ENCODE measurements at places on chromosomes 3 and 15. TPM values are rescaled to one million over a fixed set of nuclear protein-coding genes. Genes with fewer than 3 reads are reported as not detected.

The GPR149 gene
- polyA plus RNA-seq = 0.10 TPM

GRCh38 chr3:192395506-192395905, 331.8 kb downstream of the FGF12 start:
- no peak for DNase-seq

The SMAD6 gene
- polyA plus RNA-seq = 3.7 TPM

GRCh38 chr3:133901083-133901482, 5.4 kb upstream of the RAB6B start:
- DNase-seq = no peak

- DNase-seq = no peak
Observed at GRCh38 chr3:1082108-1082507, 10.7 kb upstream of the CNTN6 start.

- DNase-seq = peak; percentile 6
Observed at GRCh38 chr3:143668924-143669790, 179.1 kb downstream of the SLC9A9 start.

The TMEM40 gene
- 30.9 TPM for polyA plus RNA-seq

DNA sequence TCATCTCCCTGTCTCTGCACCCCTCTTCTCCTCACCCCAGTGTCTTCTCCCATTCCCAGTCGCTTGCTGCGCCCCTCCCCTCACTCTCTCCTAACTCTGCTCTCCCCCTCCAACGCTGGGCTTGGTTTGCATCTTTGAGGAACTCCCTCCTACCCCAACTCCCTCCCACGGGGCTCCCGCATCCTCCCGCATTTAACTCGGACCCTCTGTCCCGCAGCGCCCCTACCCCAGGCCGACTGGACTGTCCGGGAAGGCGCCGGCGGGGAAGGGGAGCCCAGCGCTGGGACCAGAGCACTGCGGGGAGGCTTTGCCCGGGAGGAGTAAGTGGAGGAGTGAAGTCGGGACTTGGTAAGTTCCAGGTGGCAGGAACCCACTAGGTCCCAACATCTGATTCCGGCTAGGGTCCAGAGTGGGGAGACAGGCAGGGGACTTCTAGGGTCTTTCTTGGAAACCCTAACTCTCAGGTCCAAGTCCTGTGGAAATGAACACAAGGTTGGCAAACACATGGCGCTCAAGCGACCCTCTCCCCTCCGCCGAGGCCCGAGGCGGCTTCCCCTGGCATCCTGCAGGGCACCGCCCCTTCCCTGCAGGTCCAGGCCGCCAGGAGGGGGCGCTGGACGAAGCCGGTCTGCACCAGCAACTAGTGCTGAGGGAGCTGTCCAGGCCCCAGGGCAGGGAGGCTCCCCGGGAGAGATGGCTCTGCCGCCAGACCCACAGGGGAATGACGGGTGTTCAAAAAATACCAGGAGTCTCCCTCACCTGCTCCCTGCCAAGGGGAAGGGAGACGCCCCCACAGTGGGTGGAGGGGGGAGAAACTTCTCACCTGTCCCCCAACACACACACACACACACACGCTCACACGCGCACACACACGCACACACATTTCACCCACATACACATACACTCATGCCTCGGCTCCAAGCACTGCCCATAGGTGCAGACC, 53.2 kb downstream of the LHFPL4 start:
- no peak for DNase-seq

GRCh38 chr3:79258479-79258878, 509.3 kb downstream of the ROBO1 start:
- DNase-seq = no peak

The CCDC9B gene
- polyA plus RNA-seq = 17.0 TPM

DNA sequence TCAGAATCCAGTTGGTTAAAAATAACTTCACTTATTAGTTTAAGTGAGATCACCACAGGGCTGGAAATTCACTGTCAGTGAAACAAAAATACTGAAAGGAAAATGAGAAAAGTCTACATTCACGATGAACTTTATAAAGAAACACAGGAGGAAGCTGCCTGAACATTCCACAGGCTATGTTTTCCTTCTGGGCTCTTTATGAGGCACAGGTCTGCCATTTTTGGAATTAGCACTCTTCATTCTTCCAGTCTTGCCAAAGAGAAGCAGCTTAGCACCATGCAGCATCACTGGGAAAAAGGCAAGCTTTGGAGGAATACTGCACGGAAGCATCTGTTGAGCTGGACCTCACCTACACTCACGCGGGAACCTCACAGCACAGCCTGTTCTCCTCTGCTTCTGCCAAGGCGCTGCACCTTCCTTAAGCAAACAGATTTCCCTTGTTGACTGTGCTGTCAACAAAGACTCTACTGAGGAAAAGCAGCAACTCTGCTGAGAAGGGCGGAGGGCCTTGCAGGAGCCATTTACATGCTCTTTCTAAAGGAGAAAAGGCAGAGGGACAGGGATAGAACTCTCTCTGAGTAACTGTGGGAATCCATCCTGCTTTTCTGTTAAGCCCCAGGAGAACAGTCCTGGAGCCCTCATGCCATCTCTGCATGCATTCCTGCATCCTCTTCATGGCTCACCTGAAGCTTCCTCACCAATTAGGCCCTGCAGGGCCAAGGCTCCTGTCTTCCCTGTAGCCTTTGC, 15.7 kb downstream of the SUSD5 start:
- no peak for DNase-seq

DNA sequence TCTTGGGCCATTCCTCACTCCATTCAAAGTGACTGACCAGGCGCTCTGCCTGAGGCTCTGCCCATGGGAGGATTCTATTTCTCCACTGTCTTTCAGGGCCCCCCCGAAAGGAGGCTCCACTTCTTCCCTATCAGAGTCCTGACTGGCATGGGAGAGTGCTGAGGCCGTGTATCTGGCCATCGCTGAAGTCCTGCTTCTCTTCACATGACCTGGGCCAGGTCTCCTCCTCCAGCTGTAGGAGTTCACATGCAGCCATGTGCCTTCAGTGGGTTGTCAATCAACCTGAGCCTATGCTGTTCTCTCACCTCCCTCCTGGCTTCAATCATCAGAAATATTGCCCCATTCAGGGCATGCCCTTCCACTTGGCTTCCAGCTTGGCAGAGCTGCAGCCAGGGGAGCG, 12.8 kb upstream of the APBA2 start:
- DNase-seq = no peak

- no peak for DNase-seq
Observed at GRCh38 chr15:71971905-71972304, 146.0 kb downstream of the MYO9A start.

The DCP1A gene
- polyA plus RNA-seq = 21.3 TPM

The REC114 gene
- polyA plus RNA-seq = not detected

DNA sequence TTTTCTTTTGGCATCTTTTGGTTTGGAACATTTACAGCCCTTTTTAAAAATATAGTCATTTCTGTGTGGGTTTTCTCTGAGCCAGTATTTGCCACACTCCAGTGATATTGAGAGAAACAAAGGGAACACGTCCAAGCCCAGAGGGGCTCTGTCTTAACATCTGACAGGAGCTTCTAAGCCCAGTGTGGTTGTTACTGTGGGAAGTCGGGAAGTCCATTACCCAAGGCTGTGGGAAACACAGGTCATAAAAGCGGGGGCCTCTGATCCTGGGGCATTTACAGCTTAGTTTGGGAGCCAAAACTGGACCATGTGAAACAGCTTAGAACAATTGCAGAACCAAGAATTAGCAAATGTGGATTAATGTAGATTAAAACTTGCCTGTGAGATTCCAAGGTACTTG, 123.0 kb downstream of the PTPRG start:
- no peak for DNase-seq

DNA sequence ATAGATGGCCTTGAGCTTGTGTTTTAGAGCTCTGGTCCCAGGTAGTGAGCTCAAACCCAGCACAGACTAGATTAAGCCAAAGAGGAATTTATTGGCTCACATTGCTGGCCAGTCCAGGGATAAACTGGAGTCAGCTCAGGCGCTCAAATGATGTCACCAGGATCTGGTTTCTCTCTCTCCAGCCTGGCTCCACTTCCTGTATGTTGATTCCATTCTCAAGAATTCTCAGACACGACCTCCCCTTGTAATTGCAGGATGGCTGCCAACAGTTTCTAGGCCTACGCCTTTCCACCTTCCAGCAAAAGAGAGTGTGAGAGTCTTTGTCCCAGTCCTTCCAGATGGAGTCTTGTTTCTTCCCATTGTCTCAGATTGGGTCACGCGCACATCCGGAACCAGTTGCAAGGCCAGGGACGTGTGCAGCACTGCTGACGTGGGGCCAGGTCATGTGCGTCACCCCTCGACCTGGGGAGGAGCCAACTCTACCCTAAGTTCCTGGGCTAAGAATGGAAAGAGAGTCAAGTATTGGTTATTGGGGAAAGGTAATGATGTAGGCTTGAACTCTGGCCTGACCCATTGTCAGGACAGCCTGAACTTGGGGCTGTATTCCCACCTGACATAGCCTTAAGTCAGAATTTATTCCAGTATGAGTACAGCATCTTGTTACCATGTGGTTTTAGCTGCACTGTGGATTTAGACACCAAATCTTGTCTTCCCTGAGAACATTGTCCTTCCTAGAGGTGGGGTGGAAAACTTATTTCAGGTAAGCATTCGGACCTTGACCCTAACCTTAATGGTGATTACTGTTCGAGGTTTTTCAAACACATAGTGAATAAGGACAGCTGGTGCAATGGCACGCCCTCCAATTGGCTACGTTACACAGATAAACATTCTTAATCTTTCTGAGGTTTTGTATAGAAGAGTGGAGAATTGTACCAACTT, 31.6 kb downstream of the CACNA1D start:
- DNase-seq = peak; percentile 31

DNA sequence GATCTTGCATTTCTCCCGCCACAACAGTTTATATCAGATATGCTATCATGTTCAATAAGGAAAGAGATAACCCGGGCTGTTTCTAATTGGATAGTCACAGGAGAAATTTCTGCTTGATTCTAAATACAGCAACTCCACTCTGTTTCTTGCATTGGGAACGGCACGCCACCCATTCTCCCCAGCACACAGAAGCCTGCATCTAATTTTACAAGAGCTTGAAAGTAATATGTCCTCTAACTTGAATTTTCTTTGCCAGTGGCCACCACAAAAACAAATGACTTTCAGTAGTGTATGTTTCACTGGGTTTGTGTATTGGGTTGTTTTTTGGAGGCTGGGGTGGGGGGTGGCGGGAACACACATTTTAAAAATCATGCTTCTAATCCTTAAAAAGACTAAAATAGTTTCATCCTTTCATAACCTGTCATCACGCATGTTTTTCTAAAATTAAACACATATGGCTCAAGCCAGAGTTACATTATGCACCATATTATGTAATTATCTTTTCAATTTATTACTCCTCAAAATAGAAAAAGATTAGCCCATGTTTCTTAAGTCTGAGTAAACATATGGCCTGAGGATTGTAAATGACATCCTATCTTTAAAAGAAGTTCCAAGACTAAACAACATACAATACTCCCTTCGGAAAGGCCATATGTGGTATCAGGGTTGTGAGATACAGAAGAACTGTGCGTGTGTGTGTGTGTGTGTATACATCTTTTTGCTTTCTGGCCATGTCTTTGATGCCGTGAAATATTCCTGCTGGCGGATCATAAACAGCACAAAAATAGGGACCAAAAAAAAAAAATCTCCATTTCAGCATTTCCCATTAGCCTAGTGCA, 176.3 kb downstream of the FOXP1 start:
- no peak for DNase-seq

All from forelimb muscle (tissue), 1 donor.